ENCODE measurements at places on chromosomes 5 and 9.

GRCh38 chr9:121196389-121196788, 5.3 kb downstream of the RAB14 start:
- no peak for DNase-seq

GRCh38 chr5:14429101-14430050, 152.2 kb upstream of the OTULINL start:
- DNase-seq, result no peak

- no peak for DNase-seq
Measured at GRCh38 chr5:127228540-127229184, 61.9 kb upstream of the MEGF10 start.

GRCh38 chr9:93612796-93613154, 36.4 kb downstream of the PHF2 start:
- DNase-seq, result no peak

DNA sequence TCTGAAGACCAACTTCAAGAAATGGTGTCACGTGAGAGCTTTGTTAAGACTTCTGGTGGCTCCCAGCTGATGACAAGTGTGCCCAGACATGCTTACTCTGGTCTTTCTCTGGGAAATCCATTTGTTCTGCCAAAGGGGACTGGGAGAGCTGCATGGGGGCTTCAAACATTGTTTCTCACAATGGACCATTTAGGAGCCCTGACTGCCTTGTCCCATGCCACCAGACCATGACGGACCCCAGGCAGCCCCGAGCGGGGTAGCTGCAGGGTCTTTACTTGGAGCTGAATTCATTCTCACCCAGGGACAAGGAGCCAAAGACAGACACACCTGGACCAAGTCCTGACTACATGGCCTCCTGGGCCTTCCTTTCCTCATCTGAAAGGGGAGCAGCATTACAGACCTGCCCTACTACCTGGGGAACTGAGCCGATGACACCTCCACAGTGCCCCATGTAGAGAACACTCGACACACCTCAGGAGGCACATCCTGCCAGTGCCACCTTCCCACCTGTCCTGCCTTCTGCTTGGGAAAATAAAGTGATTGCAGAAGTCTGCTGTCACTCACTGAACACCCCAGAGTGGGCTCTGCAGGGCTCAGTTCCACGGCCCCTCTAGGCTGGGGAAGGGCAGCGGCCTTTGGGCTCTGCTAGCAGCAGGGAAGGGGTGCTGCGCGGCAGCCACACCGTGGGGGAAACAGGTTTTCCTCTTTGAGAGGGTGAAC, 169.0 kb downstream of the DAB2IP start:
- DNase-seq, result no peak

DNA sequence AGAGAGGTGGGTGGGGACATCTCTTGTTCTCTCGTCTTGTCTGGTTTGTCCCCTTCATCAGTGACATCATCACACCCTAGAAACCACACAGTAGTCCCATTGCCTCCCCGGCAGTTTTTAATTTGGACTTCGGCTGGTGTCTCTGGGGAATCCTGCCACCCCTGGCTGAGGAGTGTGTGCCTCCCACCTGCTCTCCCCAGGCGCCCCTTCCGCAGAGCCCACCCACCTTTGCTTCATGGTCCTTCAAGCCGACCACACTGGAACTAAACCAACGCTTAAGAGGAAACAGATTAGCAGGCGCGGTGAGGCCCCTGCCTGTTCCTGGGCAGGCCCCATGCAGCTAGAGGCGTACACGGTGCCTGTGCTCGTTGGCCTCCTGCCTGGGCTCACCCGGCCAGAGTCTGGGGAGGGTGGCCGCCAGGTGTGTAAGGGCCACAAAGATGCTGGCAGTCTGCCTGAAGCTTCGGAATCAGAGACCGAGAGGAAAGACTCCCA, 107.6 kb upstream of the SPRY4 start:
- no peak for DNase-seq

GRCh38 chr5:96144289-96144688, 182.6 kb upstream of the ELL2 start:
- no peak for DNase-seq

DNA sequence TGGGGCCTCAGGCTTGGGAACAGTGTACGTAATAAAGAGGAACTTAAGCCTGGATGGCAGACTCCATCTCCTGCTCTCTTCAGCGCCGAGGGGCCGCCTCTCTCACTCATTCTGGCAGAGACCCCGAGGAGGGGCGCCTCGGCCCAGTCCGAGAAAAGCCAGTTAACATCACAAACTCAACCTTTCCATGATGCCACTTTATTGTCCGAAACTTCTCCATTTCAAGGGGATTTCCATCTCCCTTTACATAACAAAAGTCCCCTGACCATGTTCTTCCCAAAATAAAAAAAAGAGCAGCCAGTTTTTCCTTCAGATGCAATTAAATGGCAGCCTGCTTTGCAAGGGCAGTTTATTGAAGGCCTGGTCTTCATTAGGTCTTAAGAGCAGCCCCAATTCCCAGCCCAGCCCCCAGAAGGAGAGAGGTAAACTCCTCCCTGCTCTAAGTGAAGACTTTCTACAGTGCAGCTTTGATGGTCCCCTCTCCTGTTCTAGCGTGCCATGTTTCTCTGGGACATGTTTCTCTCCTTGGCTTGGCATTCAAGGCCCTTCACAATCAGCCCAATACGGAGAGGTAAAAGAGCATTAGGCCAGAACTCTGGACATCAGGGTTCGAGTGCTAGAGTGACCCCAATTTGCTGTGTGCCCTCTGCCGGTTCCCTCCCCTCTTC, 19.5 kb upstream of the RAB14 start:
- DNase-seq, result no peak

GRCh38 chr5:84411832-84412605, 27.3 kb upstream of the EDIL3 start:
- no peak for DNase-seq

DNA sequence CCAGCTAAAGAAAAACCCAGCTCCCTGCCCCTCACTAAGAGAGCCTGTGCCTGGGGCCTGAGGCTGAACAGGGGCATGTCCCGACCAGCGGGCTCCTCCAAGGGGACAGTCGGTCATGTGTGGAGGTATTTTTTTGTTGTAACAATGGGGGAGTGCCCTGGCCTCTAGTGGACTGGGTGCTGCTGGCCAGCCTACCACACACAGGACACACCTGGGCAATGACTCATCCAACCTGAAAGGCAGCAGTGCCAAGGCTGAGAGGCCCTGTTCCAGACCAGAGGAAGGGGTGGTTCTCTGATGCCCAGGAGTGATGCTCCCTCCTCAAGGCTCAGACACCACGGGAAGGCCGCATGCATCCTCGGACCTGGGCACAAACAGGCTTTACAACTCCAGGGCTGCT, 181.5 kb downstream of the OLFM1 start:
- DNase-seq, result no peak

GRCh38 chr5:139377226-139377625, 5.9 kb downstream of the SLC23A1 start:
- no peak for DNase-seq

GRCh38 chr5:113607361-113607760, 93.9 kb downstream of the YTHDC2 start:
- no peak for DNase-seq

DNA sequence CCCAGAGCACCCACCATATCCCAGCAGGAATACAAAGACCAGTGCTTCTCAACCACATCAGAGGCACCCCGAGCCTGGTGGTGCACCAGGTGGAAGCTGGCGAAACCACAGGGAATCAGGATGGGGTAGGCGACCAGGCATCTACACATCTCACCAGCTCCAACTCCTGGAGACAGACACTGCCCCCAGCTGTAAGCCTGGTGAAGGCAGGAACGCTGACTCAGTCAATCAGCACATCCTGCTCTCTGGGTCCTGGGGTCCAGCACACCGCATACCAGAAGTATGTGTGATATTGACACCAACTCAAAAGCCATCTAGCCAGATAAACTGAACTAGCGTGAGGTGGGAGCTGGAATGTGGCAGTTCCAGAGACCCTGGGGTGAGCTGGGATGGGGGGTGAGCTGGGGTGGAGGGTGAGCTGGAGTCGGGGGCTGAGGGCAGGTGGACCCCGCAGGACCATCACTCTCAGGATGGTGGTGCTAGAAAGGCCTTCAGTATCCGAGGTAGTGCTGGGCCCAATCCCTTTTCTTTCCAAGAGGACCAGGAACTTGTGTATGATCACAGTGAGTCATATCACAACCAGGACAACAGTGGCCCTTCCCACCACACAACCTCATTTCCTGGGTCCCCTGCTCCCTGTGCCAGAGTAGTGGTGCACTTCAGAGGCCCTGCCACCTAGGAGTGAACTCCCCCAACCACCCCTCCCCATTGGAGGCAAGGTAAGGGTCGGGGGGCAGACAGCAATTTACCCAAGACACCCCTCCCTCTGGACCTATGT, 2.5 kb downstream of the DBN1 start:
- DNase-seq, result no peak

DNA sequence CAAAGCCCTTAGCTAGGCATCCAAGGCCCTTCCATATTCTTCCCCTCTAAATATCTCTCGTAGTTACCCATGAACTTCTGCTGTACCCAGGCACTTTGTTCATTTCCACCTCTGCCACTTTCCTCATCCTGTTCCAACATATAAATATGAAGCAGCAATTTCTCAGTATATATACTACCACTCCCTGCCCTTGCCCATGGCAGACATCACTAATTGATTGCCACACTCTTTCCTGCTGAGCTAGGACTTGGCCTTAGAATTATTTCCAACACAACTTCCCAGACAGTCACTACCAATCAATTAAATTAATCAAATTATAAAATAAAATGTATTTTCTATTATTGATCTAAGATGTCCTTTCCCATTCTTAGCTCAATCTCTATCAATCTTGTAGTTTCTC, 8.5 kb downstream of the INSYN2B start:
- DNase-seq, result no peak
